Mucosa of descending colon (tissue), 3 donors: ENCODE measurements at places on chromosomes 3 and 15. TPM values are rescaled to one million over a fixed set of nuclear protein-coding genes. Genes with fewer than 3 reads are reported as not detected.

The NANOGP8 gene
- 1.8 TPM for total RNA-seq

The DLEC1 gene
- 0.73 TPM for total RNA-seq

The TRH gene
- not detected for total RNA-seq

The TAMM41 gene
- 27.3 TPM for total RNA-seq

The RBM6 gene
- 112 TPM for total RNA-seq

The LTK gene
- 5.5 TPM for total RNA-seq

The KCNMB2 gene
- total RNA-seq: not detected

The GOLGA8Q gene
- 0.75 TPM for total RNA-seq

The TF gene
- total RNA-seq: 13.5 TPM

DNA sequence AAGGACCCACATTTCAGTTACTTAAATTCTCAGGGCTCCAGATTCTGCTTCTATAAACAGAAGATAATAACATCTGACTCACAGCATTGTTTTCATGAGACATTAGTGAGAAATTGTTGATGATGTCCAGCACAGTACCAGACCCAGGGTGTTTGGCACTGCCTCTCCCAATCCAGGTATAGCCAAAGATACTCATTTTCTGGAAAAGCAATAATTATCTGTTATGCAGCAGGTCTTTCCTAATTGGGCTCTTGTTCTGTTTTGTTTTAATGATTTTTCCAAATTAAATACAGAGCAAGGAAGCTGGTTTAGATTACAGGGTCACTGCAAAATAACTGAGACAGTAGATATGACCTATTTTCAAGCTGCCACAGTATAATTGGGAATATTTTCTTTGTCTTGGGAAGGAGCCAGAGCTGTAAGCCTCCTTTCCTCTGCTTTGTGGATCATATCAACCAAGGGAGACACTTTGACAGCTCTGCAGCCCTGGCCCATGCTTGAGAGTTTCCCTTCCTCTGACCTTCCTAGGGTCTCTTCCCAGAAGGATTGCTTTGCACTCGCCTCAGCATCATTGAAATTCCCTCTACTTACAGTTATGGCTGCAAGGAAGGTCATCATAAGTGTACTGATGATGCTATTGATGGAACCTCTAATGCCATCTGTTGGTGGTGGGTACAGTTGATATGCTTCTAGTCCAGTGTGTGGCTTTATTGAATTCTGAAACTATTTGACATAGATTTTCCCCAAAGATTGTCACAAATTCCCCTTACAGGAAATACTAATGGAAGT lies 522.4 kb upstream of the ADAMTS9 start:
- no peak for DNase-seq

- DNase-seq: no peak
Observed at GRCh38 chr3:32146746-32147211, 40.4 kb downstream of the GPD1L start.

GRCh38 chr3:141257961-141258360 lies 26.3 kb downstream of the PXYLP1 start:
- no peak for DNase-seq

DNA sequence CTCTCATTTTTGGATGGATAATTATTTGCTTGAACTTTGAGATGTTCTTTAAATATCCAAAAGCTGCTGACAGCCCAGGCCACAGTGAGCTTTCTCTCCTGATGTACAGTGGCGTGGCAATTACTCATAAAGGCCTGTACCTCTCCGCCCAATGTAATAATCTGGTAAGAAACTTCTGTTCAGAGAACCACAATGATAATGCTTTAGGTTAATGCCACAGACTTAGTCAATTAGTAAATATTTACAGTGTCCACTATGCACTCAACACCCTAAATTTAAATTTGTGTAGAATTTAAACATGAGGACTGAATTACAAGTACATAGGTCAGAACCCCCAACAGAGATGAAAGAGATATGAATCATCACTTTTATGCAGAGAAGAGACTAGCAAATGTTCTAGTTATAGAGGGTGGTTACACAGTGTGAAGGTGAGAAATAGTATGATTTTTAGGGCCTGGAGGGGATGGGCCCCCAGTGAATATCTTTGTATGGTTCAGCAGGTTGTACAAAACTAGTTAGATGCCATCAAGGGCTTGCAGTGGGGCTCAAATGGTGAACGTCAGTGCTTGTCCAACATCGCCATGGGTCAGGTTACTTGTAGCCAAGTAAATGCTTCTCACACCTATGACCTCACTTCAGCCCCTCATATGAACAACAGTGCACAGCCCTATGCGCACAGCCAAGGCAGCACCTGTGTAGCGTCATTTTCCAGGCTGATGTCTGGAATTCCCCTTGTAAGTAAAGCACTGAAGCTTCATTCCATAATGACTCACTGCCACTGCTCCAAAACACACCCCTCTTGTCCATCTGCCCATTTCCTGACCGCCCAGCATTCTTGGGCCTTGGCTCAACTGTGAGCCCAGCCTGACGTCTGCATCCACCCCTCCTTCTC lies 13.3 kb downstream of the ABHD2 start:
- no peak for DNase-seq

- DNase-seq: no peak
Observed at GRCh38 chr15:65533057-65533756, 2.9 kb downstream of the HACD3 start.

- no peak for DNase-seq
Observed at GRCh38 chr3:156037356-156037755, 83.0 kb upstream of the KCNAB1 start.

GRCh38 chr15:25504307-25504706 lies 65.5 kb upstream of the UBE3A start:
- DNase-seq: no peak

DNA sequence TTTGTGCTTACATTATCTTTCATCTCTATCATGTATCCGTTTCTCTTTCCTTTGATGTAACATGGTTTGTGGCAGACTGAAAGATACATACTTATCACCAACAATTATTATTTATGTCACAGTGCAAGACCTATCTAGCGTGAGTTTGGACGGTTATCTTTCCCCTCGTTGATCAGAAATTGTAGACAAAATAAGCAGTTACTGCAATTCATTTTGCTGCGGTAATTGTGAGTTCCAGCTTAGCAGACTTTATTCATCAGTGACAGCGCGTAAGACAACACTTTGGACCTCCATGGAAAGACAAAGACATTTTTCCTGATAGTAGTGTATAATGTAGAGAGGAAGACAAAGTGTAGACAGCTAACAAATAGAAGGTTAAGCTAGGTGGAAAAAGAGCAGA lies 51.0 kb upstream of the UTS2B start:
- DNase-seq: no peak

GRCh38 chr3:41103200-41103599 lies 96.1 kb upstream of the CTNNB1 start:
- no peak for DNase-seq

DNA sequence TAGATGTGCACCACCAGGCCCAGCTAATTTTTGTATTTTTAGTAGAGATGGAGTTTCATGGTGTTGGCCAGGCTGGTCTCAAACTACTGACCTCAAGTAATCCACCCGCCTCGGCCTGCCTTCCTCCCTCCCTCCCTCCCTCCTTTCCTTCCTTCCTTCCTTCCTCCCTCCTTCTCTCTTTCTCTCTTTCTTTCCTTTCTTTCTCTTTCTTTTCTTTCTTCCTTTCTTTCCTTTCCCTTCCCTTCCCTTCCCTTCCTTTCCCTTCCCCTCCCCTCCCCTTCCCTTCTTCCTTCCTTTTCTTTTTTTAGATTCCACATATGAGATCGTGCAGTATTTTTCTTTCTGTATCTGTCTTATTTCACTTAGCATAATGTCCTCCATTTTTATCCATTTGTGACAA lies 81.3 kb downstream of the FAM81A start:
- DNase-seq: no peak

DNA sequence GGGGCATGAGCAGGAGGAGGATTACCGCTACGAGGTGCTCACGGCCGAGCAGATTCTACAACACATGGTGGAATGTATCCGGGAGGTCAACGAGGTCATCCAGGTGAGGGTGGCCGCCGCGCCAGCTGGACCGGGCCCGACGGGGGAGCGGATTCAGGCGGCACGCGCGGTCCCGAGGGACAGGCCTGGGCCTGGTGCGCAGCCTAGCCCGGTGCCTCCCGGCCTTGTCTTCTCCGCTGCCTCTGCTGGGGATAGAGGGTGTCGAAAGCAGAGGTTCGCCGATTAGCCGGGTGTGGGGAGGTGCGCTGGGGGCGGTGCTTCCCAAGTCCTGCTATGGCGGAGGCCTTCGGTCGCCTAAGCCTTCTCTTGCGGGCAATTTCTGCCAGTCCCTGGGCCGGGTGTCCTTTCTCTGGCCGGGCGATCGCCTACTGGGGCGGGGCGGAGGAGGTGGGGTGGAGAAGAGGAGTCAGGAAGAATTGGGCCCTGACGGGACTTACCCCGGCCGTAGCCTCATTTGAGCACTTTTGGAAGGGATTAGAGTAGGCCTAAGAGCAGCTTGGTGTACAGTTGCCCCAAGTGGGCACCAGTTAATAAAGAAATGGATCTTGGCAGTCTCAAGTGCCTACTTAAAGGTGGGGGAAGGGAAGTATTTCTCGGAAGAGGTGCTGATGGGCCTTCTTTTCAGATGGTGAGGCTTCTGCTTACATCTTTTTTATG lies 940 bp downstream of the ARIH1 start:
- DNase-seq: peak; percentile 86

DNA sequence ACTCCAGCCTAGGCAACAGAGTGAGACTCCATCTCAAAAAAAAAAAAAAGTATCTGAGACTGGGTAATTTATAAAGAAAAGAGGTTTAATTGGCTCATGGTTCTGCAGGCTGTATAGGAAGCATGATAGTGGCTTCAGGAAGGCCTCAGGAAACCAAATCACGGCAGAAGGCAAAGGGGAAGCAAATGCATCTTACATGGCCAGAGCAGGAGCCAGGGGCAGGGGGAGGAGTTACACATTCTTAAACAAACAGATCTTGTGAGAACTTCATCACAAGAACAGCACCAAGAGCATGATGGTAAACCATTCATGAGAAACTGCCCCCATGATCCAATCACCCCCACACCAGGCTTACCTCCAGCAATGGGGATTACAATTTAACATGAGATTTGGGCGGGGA lies 37.2 kb downstream of the ACAP2 start:
- DNase-seq: no peak

DNA sequence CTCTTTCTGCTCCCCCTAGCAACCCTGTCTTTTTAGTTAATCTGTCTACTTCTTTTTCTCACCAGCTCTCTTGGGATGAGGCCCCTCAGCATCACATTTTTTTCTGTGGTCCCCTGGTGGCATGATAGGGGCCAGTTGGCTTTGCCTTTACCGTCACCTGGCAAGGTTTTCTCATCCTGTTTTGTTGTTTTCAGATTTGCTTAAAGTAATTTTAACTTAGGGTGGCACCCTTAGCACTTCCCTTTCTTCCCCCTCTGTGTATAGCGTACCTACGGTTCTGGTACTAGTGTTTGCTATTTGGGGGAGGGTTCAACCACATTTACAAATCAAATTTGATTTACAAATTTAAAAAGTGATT lies 35.6 kb downstream of the PDCD6IP start:
- no peak for DNase-seq

DNA sequence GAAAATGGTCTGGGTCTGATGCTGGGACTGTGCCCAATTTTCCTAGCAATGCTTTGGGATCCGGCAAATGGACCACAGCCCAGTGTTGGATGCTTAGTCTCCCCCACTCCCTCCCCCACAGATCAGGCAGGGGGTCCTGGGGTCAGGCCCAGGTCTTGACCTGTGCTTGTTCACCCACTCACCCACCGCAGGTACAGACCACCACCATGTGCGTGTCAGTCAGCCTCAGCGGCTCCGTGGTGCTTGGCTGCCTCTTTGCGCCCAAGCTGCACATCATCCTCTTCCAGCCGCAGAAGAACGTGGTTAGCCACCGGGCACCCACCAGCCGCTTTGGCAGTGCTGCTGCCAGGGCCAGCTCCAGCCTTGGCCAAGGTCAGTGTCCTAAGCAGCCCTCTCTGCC lies 10.6 kb downstream of the GRM2 start:
- DNase-seq: no peak

DNA sequence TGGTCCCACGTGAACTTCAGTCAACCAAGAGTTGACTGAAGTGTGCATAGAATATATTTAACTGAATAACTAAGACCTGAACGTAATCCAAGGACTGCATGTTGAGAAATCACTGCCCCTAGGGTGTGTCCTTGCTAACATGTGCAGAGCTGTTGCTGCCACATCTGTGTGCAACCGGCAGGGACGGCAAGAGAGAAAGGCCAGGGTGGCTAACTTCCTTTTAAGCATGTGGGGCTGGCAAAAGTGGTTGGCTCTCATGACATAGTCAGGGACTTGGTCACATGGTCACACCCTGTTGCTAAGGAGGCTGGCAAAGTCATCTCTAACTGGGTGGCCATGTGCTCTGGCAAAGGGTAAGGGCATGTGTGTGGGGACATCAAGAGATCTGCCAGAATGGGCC lies 52.4 kb downstream of the GASK1A start:
- DNase-seq: no peak

- no peak for DNase-seq
Observed at GRCh38 chr3:184348057-184348382, 10.6 kb downstream of the FAM131A start.

DNA sequence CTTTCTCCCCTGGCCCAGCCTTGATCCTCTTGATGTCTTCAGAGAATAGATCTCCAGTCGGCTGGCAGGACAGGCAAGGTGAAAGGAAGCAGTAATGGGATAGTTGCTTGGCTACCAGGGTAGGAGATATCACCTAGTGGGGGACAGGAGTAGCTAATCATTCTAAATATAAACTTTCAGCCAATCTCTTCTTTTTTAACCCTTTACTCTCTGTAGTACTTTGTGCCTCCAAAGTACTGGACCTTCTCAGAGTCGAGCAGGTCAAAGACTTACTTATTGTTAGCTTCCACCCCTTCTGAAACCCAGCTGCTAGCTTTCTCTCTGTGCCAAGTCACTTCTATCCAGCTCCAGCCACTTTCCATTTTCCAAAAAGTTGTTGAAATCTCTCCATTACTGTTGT lies 43.4 kb upstream of the FILIP1L start:
- DNase-seq: no peak

- DNase-seq: no peak
Observed at GRCh38 chr3:10004506-10004905, 17.9 kb upstream of the EMC3 start.

- DNase-seq: no peak
Observed at GRCh38 chr3:116007000-116007399, 383.7 kb downstream of the GAP43 start.

GRCh38 chr15:73658645-73659044 lies 25.5 kb upstream of the NPTN start:
- no peak for DNase-seq

DNA sequence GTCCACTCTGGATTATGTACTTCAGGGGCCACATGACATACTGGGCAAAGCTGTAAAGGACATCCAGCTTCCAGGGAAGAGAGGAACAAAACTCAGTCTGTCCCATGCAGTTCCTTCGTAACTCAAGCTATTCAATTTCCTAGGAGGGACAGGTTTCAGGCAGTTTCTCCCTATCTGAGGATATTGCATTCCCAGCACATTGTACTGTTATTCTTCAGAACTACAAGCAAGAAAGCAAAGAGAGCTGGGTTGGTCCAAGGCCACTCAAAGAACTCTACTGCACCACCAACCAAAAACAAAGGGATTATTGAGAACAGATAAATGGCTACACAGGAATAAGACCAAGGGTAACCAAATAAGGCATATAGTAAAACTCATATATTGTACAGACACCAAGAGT lies 117.6 kb upstream of the ARL6 start:
- no peak for DNase-seq
